ENCODE measurements at places on chromosomes 13 and 19.
A peak's percentile ranks its signal among the peaks of the same experiment; 100 is the strongest.

DNA sequence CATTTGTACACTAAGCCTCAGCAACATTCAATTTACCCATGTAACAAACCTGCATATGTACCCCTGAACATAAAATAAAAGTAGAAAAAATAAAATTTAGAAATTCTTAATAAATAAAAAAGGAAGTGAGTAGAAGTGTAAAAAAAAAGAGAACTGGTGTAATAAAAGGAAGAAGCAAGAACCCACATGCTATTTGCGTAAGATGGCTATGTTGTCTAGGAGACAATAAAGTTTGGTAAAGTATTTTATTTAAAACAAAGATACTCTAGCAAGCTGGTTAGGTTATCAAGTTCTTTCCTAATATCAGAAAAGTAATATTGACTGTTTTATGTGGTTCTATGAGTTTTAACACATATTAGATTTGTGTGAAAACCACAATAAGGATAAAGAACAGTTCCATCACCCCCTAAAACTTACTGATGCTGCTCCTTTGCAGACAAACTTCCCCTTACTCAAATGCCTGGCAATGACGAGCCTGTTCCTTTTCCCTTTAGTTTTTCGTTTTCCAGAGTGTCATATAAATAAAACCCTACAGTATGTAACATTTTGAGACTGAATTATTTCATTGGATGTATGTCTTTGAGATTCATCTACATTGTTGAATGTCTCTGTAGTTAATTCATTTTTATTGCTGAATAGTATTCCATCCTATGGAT is 98.9 kb downstream of the TNFSF13B start:
- DNase-seq, result no peak

DNA sequence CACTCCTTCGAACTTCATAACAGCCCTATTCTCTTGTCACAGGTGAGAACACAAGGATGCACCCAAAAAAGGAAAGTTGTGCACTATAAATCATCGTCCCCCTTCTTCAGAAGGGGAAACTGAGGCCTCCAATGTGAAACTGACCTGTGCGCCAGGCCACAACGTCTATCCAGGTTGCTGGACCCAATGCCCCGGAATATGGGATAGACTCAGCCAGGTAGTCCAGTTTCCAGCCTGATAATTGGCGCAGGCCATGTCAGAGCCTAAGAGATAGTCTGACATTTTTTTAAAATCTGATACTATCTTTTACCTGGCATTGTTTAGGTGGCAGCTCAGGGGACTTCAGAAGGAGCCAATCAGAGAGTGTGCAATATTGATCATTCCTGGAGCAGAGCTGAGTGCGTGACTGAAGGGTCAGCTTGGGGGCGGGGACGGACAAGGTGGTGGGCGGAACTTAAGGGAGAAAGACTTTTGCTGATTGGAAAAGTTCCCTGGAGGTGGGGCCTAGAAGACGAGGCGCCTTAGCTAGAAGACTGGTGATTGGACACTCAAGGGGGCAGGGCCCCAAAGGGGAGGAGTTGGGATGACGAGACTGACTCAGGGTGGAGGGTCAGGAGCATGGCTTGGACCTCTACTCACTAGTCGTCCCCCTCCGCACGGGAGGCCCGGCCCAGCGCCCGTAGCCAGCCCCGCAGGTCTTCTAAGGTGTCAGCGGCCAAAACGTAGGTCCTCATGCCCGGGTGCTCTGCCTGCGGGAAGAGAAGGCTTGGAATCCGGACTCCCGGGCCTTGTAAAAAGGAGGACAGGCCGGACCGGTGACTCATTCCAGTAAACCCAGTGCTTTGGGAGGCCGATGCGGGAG is 8.5 kb downstream of the PLEKHA4 start:
- peak; percentile 82 for DNase-seq

- DNase-seq, result no peak
Observed at GRCh38 chr13:71799324-71799723, 67.7 kb downstream of the DACH1 start.

DNA sequence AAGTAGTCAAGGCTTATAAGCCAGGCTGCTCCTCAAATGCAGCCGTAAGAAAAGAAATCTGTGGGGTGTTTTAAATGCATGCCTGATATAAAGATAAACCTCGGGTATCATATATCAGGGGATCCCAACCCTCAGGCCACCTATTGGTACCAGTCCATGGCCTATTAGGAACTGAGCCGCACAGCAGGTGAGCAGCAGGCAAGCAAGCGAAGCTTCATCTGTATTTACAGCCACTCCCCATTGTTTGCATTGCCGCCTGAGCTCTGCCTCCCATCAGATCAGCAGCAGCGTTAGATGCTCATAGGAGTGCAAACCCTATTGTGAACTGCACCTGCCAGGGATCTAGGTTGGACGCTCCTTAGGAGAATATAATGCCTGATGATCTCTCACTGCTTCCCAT is 233.5 kb upstream of the SERP2 start:
- DNase-seq, result peak; percentile 44

- DNase-seq, result no peak
Observed at GRCh38 chr13:40874138-40874779, 84.8 kb downstream of the SLC25A15 start.

DNA sequence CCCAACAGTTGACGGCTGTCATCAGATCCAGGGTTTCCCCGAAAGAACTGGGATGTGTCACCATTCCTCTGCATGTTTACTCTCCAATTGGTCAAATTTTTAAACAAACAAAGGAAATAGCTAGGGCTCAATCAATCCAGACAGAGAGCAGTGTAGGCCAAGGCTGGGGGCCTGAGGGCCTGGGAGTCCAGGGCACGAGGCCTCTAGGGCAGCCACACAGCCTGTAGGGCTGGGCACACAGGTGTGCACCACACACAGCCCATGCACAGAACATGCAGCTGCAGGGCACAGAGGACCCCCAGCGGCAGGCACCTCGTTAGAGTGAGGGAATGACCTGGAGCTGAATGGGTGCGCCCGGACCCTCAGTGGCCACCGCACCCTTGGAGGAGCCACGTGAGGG is 9.5 kb downstream of the MIER2 start:
- no peak for DNase-seq

- no peak for DNase-seq
Observed at GRCh38 chr13:24694907-24695306, 14.7 kb downstream of the ATP12A start.

DNA sequence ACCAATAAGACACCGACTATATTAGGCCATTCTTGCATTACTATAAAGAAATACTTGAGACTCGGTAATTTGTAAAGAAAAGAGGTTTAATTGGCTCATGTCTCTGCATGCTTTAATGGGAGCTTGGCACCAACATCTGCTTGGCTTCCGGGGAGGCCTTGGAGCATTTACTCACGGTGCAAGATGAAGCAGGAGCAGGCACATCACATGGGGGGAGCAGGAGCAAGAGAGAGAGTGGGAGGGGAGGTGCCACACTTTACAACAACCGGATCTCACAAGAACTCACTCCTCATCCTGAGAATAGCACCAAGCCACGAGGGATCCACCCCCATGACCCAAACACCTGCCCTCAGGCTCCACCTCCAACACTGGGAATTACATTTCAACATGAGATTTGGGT is 224.8 kb downstream of the KLF5 start:
- no peak for DNase-seq

DNA sequence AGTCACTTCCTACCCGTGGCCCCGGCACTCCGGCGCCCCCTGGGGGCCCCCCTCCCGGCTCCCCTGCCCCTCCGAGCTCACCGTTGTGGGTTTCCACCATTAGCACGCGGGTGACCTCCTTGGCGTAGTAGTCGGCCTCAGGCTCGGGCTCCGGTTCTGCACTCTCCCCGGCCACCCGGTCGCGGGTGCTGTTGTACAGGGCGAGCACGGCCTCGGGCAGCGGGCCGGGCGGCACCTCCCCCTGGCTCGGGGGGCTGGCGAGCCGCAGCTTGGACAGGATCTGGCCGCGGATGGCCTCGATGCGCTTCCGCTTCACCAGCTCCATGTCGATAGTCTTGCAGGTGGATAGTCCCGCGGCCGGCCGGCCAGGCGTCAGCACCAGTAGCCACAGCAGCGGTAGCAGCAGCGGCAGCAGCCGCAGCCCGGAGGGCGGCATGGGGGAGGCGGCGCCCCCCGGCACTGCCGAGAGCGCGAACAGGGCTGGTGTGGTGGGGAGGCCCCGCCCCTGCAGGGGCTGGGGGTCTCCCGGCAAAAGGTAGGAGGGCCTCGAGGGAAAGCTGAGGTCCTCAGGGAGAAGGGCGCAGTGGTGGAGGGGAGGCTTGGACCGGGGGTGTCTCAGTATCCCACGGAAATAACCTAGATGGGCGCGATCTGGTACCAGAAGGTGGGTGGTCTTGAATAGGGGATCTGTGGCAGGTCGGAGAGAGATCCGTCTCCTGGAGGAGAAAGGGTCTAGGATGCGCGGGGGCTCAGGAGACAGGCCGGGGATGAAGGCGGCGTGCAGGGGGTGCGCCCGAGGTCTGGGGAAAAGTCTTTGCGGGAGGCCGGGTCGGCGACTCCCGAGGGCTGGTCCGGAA is 885 bp downstream of the TGFB1 start:
- DNase-seq, result peak; percentile 75

- no peak for DNase-seq
Observed at GRCh38 chr13:26406791-26407190, 150.7 kb upstream of the WASF3 start.

DNA sequence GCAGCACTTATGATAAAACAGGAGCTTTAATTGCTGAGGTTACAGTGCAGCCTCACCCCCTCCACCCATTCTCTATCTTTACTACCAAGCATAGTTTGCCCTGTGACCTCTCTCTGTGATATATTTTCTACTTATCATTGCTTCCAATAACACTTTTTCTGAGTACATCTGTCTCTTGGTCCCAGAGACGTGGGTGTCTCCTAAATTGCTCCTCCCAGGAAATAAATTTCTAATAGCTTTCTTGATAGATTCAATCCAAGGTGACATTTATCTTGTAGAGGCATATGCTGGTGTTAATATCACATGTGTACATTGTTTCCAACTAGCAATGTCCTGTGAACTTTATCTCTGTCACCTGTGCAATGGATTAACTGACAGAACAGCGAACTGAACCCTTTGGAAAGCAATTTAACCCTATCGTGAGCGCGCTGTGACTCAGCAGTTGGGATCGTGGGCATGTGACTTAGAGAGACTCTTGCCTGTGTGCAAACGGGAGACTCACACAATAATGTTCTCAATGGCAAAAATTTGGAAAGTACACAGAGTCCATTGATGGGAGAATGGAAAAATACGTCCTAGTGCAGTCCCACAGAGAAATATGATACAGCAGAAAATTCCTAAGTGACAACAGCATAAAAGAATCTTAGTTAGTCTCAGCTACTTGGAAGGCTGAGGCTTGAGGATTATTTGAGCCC is 7.0 kb upstream of the MAP2K2 start:
- DNase-seq, result no peak

DNA sequence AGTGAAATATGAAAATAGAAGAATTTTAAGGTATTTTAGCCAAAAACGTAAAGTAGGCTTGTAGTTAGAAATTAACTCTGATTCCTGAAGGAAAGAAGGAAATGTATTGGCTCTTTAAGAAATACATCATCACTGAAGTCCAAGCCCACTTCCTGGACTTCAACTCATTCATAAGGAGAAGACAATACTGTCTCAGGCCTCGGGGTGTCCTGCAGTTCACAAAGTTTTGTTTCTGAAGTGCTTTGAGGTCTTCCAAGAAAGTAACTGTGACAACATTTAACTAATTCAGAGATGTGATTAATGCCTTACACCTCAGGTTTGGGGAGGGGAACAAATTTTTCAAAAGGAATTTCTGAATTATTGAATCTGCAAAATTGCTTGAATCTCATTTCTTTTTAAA is 65.8 kb upstream of the STARD13 start:
- no peak for DNase-seq

DNA sequence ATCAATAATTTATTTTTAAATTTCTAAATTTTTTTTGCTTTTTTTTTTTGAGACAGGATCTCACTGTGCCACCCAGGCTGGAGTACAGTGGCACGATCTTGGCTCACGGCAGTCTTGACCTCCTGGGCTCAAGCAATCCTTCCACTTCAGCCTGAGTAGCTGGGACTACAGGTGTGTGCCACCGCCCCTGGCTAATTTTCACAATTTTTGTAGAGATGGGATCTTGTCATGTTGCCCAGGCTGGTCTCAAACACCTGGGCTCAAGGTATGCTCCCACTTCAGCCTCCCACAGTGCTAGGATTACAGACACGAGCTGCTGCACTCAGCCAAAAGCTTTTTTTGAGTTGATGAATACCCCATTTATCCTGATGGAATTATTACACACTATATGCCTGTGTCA is 50.8 kb downstream of the DPY19L3 start:
- DNase-seq, result no peak

- DNase-seq, result no peak
Observed at GRCh38 chr19:5466072-5466471, 10.9 kb downstream of the ZNRF4 start.

DNA sequence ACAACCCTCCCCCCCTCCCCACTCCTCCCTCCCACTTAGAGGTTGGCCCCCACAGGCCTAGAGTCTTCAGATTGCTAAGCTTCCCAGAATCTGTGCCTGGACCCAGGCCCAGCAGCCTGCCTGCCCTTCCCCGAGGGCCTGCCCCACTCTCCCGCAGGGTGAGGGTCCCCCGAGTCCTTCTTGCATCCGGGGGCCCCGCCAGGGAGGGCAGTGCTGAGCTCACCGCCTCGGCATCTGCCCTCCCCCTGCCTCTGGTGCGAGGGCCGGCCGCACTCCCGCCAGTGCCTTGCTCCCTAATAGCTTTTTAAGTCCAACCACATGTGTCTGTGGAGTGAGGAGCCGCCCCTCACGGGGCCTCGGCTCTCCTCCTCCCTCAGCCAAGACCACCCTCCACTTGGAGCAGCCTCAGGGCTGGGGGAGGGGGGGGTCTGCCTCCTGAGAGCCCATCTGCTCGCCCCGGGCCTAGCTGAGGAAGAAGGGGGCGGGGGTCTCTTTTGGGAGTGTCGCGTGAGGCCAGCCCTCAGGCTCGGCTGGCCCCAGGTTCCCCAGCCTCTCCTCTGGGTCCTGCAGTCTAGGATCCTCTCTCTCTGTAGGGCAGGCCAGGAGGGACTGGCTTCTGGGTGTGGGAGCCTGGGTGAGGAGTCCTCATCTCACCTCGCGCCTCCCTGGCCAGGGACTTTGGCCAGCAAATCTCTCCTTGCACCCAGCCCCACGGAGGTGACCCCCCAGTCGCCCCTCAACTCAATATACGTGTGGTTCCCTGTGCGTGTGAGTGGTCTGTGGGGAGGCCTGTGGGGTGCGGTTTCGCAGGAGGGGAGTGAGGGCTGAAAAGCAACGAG is 47.2 kb downstream of the LYL1 start:
- DNase-seq, result peak; percentile 61

DNA sequence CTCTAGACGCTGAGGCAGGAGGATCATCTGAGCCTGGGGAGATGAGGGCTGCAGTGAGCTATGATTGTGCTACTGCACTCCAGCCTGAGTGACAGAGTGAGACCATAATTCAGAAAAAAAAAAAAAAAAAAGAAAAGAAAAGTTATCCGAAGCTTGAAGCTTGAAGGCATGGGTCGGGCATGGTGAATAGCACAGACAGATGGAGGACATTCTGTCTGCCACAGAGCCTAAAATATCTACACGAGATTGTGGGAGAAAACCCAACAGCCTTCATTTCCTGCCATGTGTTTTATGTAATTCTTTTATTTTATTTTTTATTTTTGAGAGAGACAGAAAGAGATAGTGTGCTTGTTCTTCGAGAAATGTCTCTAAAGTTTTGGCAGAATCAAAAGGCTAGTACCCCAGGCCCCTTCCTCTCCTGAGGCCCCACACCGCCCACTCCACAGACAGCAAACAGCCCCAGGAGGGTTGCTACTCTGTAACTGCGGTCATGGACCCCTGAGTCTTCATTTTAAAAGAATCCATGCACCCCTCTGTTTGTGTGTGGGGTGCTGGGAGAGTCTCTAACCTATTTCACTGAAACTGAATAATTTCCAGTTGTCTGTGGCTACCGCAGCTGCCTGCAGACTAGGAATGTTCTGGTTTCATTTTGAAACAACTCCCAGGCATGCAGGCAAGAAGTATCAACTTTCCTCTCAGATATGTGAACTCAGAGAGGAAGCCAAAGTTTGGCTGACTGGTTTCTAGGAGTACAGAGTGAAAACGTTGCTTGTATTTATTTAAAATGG is 38.4 kb upstream of the RCBTB2 start:
- no peak for DNase-seq

All from WTC11 (cell line).